ENCODE measurements at places on chromosomes 2 and 18. TPM values are rescaled to one million over a fixed set of nuclear protein-coding genes. Genes with fewer than 3 reads are reported as not detected.

WDR54 gene
- polyA plus RNA-seq: 15.4 TPM

TUBB8B gene
- polyA plus RNA-seq: 0.38 TPM

SNED1 gene
- 12.3 TPM for polyA plus RNA-seq

DSC1 gene
- not detected for polyA plus RNA-seq

PRKAG3 gene
- polyA plus RNA-seq: not detected

VWA3B gene
- 3.5 TPM for polyA plus RNA-seq

EPHA4 gene
- polyA plus RNA-seq: 7.6 TPM

ABCB11 gene
- polyA plus RNA-seq: 0.02 TPM

KHK gene
- polyA plus RNA-seq: 4.2 TPM

CDK15 gene
- 0.07 TPM for polyA plus RNA-seq

CNTNAP5 gene
- polyA plus RNA-seq: not detected

IL36A gene
- polyA plus RNA-seq: not detected

IL1R2 gene
- polyA plus RNA-seq: 902 TPM

CXCR1 gene
- 49.0 TPM for polyA plus RNA-seq

TBR1 gene
- polyA plus RNA-seq: 0.02 TPM

CYP27C1 gene
- polyA plus RNA-seq: 0.04 TPM

CERKL gene
- 1.3 TPM for polyA plus RNA-seq

IL36G gene
- polyA plus RNA-seq: 0.14 TPM

PLGLB2 gene
- polyA plus RNA-seq: 0.62 TPM

LHCGR gene
- 0.06 TPM for polyA plus RNA-seq

GPR45 gene
- polyA plus RNA-seq: not detected

AGAP1 gene
- polyA plus RNA-seq: 9.1 TPM

ALLC gene
- not detected for polyA plus RNA-seq

GKN2 gene
- polyA plus RNA-seq: 101 TPM

ZNF521 gene
- 4.9 TPM for polyA plus RNA-seq

DAPL1 gene
- polyA plus RNA-seq: 0.17 TPM

ACADL gene
- polyA plus RNA-seq: 7.9 TPM

LYG2 gene
- not detected for polyA plus RNA-seq

IDH1 gene
- 94.2 TPM for polyA plus RNA-seq

KIF5C gene
- 0.22 TPM for polyA plus RNA-seq

SERPINB2 gene
- polyA plus RNA-seq: 14.5 TPM

EFEMP1 gene
- 112 TPM for polyA plus RNA-seq

MAPK4 gene
- 1.8 TPM for polyA plus RNA-seq

IL36B gene
- polyA plus RNA-seq: not detected

MARCHF4 gene
- 0.04 TPM for polyA plus RNA-seq

PHOSPHO2 gene
- polyA plus RNA-seq: 2.1 TPM

SOX11 gene
- polyA plus RNA-seq: not detected

FAM161A gene
- polyA plus RNA-seq: 0.94 TPM

DTNA gene
- 6.2 TPM for polyA plus RNA-seq

CXCR4 gene
- 214 TPM for polyA plus RNA-seq

MC4R gene
- polyA plus RNA-seq: not detected

YPEL5 gene
- polyA plus RNA-seq: 57.7 TPM

FBXO15 gene
- polyA plus RNA-seq: 2.6 TPM

TMEM185B gene
- 27.0 TPM for polyA plus RNA-seq

ASXL3 gene
- polyA plus RNA-seq: 0.08 TPM

SPEG gene
- 10.5 TPM for polyA plus RNA-seq

All from lung (tissue), 17 donors.